Kidney (tissue), 22 donors: ENCODE measurements at places on chromosomes 4 and X.

DNA sequence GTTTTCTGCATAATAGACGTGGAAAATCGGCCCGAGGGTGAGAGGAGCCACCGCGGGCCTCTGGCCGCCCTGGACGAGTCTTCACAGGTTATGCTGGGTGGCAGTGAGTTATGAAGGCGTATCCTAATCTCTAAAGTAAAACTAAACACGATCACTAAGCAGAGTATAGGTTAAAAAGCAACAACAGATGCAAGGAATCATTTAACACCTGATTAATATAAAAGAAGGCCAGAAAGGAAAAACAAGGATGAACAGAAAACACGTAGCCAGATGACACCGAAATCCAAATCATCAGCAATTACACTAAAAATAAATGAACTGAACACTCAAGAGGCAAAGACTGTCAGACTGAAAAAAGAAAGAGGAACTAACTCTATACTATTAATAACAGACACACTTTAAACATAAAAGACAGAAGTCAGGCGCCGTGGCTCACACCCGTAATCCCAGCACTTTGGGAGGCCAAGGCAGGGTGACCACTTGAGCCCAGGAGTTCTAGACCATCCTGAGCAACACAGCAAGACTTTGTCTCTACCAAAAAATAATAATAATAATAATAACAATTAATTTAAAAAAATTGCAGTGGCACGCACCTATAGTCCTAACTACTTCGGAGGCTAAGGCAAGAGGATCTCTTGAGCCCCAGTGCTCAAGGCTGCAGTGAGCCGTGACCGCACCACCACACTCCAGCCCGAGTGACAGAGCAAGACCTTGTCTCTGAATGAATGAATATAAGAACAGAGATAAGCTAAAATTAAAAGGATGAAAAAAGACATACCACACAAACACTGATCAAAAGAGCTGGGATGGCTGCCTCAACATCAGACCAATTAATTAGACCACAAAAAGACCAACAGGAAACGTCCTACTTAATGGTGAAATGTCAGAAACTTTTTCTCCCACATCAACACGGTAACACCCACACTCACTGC, 30.0 kb downstream of the CTBP1 start:
- H3K27me3 ChIP-seq = no peaks in the 10 kb centered on the region
- no peak for DNase-seq
- no peaks in the 10 kb centered on the region for H3K4me1 ChIP-seq
- no peak overlapping the region for H3K4me3 ChIP-seq
- no peak overlapping the region for H3K27ac ChIP-seq
- peaks cover 17% of the 10 kb centered on the region for H3K36me3 ChIP-seq

DNA sequence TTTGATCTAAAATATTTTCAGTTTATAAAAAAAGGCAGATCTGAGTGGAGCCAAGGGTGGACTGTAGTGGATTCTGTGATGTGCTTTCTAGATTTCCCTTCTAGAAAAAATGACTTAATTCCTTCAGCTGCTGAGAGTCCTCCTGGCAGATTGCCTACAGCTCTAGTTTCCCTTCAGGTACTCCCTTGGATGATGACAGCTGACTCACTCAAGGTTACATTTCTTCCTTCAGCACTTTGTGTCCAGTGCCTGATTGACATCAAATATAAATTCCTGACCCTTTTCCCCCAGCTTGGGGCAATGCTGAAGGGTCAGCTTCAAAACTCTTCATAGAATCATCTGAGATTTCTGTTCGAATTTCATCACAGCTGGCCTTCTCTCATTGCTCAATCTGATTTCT, 161.7 kb downstream of the EMCN start:
- no peaks in the 10 kb centered on the region for H3K36me3 ChIP-seq
- no peak overlapping the region for H3K27ac ChIP-seq
- no peaks in the 10 kb centered on the region for H3K4me1 ChIP-seq
- DNase-seq = no peak
- H3K27me3 ChIP-seq = no peaks in the 10 kb centered on the region
- no peak overlapping the region for H3K4me3 ChIP-seq

DNA sequence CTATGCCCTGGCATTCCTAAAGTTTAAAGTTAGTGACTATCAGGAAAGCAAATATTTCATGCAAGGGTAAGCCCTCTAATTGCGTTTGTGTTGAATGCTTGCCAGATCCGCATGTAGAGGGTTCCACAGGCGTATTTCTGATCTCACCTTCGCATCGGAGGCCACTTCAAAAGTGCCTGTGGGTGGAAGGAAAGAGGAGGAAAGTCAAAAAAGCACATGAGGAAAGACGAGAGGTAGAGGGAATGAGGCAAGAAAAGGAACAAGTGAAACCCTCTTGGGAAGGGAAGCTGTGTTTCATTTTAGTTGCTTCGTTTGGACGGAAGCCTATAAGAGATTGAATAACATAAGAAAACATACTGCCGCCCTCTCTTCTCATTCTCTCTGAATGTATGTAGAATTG, 628.8 kb downstream of the SPRY1 start:
- H3K4me3 ChIP-seq = no peak overlapping the region
- no peaks in the 10 kb centered on the region for H3K27me3 ChIP-seq
- H3K27ac ChIP-seq = no peak overlapping the region
- no peaks in the 10 kb centered on the region for H3K36me3 ChIP-seq

DNA sequence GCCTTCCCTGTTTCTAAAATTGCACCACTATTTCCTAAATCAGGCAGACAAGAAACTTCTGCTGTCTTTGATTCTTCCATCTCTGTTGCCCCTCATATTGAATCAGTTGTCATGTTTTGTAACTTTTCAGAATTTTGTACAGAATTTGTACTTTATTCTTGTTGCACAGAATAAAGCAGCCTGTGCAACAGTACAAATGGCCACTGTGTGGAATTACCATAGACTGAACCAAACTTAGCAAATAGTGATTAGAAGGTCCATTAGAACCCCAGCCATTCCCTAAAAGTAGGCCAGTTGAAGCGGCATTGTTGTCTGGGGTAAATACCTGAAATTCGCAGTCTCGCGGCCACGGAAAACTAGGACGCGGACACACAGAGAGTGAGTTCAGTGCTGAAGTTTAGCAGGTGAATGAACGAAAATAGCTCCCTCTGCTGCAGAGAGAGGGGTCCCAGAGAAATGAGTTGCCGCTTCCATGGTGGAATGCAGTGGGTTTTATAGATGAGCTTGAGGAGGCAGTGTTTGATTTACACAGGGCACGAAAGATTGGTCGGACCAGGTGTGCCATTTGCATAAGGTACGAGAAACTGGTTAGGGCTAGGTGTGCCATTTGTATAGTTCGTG, 71.8 kb downstream of the C4orf33 start:
- H3K27me3 ChIP-seq = no peaks in the 10 kb centered on the region
- H3K4me3 ChIP-seq = no peak overlapping the region
- DNase-seq = peak; percentile 37
- H3K4me1 ChIP-seq = no peaks in the 10 kb centered on the region
- H3K27ac ChIP-seq = no peak overlapping the region

GRCh38 chrX:9466124-9466495, 1.3 kb downstream of the TBL1X start:
- no peaks in the 10 kb centered on the region for H3K36me3 ChIP-seq
- H3K4me3 ChIP-seq = peak overlapping the region; percentile 47
- H3K4me1 ChIP-seq = peaks cover 9% of the 10 kb centered on the region

- no peaks in the 10 kb centered on the region for H3K27me3 ChIP-seq
- H3K36me3 ChIP-seq = no peaks in the 10 kb centered on the region
Observed at GRCh38 chr4:184645904-184646610, 3.2 kb downstream of the CASP3 start.

DNA sequence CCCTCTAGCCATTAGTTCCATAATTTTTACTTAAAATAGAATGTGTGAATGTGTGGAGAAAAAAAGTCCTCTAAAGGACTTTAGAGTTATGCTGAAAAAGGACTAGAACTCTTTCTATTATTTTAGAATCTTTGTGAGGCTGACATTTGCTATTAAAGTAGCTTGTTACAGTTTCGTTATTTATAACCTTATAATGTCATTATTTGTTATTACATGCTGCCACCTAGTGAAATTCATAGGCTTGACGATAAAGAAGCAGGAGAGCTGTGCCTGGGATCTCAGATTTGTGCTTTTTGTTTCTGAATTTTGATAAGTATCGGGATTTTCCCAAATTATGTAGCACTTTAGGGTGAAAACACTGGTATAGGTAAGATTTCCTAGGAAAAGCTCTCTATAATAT, 38.5 kb upstream of the TAPT1 start:
- no peaks in the 10 kb centered on the region for H3K36me3 ChIP-seq
- H3K27me3 ChIP-seq = no peaks in the 10 kb centered on the region
- H3K4me3 ChIP-seq = no peak overlapping the region
- no peak overlapping the region for H3K27ac ChIP-seq
- no peaks in the 10 kb centered on the region for H3K4me1 ChIP-seq
- DNase-seq = no peak

- no peak overlapping the region for H3K4me3 ChIP-seq
- H3K27ac ChIP-seq = no peak overlapping the region
- H3K36me3 ChIP-seq = no peaks in the 10 kb centered on the region
- H3K4me1 ChIP-seq = no peaks in the 10 kb centered on the region
- H3K27me3 ChIP-seq = no peaks in the 10 kb centered on the region
Observed at GRCh38 chr4:14054391-14054790, 426.9 kb upstream of the BOD1L1 start.

- H3K36me3 ChIP-seq = no peaks in the 10 kb centered on the region
- H3K27ac ChIP-seq = no peak overlapping the region
- H3K4me3 ChIP-seq = no peak overlapping the region
- H3K27me3 ChIP-seq = no peaks in the 10 kb centered on the region
- no peak for DNase-seq
- H3K4me1 ChIP-seq = no peaks in the 10 kb centered on the region
Observed at GRCh38 chr4:170007113-170007512, 19.1 kb downstream of the MFAP3L start.

- H3K4me3 ChIP-seq = no peak overlapping the region
- no peaks in the 10 kb centered on the region for H3K27me3 ChIP-seq
- DNase-seq = no peak
- no peaks in the 10 kb centered on the region for H3K36me3 ChIP-seq
Observed at GRCh38 chrX:33198561-33199279, 12.6 kb downstream of the DMD start.

- H3K36me3 ChIP-seq = peaks cover 14% of the 10 kb centered on the region
- peaks cover 8% of the 10 kb centered on the region for H3K27me3 ChIP-seq
- peak overlapping the region; percentile 3 for H3K27ac ChIP-seq
- H3K4me1 ChIP-seq = peaks cover 10% of the 10 kb centered on the region
- DNase-seq = no peak
Observed at GRCh38 chrX:41335958-41336331, 2.0 kb downstream of the DDX3X start.

- no peaks in the 10 kb centered on the region for H3K36me3 ChIP-seq
- no peaks in the 10 kb centered on the region for H3K4me1 ChIP-seq
Observed at GRCh38 chr4:69057620-69058409, 38.5 kb upstream of the UGT2B7 start.

DNA sequence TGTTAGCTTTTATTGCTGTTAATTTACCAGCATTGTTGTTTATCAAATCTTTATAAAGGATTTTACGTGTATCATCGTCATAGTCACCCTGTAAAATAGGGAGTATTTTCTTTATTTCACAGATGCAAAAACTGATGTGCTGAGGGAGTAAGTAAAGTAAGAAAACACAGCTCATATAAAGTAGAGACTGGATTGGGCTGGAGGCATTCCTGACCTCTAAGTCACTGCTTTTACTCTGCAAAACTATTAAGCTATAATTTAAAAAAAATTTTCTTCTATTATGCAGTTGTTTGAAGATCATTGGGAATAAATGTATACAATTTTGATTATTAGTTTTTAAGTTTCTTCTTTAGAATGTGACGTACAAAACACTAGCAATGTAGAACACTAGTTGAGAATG, 45.9 kb downstream of the NUDT6 start:
- no peaks in the 10 kb centered on the region for H3K27me3 ChIP-seq
- no peak overlapping the region for H3K4me3 ChIP-seq
- H3K4me1 ChIP-seq = no peaks in the 10 kb centered on the region
- DNase-seq = no peak
- H3K27ac ChIP-seq = no peak overlapping the region

DNA sequence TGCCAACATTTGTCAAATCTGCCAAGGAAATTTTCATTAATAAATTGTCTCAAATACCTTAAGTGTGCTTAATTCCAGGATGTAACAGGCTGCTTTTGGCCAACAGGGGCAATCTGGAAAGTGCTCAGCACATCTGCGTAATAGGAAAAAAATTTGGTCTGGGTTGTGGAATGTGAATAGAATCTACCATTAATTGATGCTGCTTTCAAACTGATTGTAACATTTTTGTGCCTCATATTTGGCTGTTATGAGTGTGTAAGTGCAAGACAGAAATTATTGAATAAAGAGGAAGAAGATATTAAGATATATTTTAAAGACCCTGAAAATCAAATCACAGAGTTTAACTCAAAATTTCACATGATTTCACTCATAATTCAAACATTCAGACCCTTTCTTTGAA, 41.1 kb downstream of the REELD1 start:
- no peak overlapping the region for H3K27ac ChIP-seq
- no peaks in the 10 kb centered on the region for H3K27me3 ChIP-seq
- H3K4me3 ChIP-seq = no peak overlapping the region
- H3K4me1 ChIP-seq = no peaks in the 10 kb centered on the region

DNA sequence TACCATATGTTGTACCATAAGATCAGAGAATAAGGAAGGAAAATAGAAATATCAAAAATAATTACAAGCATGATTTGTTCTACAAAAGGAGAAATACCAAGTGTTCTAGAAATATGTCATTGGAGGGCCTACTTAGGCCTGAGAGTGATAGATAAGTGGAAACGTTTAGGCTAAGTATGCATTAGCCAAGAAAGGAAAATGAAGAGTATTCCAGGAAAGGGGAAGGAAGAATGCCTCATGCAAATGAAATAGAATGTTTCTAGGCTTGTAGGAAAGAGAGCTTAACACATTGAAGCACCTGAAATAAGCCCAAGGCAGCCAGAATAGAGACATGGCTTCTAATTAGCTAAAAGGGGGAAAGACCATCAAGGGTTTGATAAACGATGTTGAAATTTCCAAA, 595.7 kb upstream of the ATOH1 start:
- no peak overlapping the region for H3K4me3 ChIP-seq
- no peak overlapping the region for H3K27ac ChIP-seq
- DNase-seq = no peak
- H3K27me3 ChIP-seq = no peaks in the 10 kb centered on the region
- no peaks in the 10 kb centered on the region for H3K4me1 ChIP-seq

DNA sequence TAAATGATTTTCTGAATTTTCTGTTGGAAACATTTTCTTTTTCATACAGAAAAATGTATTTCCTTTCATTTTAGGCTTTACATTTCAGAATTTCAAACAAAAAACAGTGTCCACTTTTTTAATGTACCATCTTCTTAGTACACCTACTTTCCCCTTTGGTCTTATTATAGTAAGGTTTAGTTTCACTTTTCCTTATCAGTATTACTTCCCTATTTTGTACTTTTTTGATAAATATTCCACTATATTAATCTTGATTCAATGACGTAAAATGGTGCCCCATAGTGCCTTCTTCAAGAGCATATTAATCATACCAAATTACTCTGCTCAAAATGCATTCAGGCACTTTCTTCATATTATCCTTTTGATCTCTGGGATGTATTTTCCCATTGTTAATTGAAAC, 52.5 kb downstream of the BANK1 start:
- H3K4me3 ChIP-seq = no peak overlapping the region
- H3K36me3 ChIP-seq = no peaks in the 10 kb centered on the region
- DNase-seq = no peak
- H3K4me1 ChIP-seq = no peaks in the 10 kb centered on the region
- no peak overlapping the region for H3K27ac ChIP-seq
